ENCODE measurements at places on chromosomes 3 and 15.
A peak's percentile ranks its signal among the peaks of the same experiment; 100 is the strongest.

GRCh38 chr3:11996480-11996879 lies 7.7 kb upstream of the SYN2 start:
- DNase-seq: no peak

DNA sequence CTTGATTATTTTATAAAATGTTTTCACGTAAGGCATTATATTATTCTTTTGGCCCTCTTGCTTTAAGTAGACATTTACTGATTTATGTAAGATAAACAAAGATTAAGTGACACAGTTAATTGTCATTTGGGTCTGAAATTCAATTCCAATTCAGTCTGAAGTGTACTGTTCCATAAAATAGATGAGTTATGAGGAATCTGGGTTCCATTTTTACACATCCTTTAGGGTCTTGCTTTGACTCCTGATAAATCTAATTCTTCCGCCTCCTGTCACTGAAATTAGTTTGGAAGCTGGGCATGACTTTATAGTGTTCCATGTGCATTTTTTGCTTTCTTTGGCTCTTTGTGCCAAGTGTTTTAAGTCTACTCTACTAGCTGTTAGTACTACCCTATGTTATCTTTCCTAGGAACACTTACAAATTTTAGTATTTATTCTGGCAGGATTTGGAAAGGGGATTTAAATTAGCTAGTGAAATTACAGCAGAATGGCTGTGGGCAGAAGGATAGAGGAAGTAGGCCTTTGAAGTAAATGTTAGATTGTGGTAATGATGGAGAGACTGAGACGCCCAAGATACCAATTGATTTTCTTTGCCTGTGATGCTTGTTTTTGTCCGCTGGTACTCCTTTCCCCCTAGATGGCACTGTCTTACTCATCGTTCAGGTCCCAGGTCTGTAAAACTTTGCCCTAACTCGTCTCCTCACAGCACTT lies 14.3 kb downstream of the ARL8B start:
- peak; percentile 15 for DNase-seq

DNA sequence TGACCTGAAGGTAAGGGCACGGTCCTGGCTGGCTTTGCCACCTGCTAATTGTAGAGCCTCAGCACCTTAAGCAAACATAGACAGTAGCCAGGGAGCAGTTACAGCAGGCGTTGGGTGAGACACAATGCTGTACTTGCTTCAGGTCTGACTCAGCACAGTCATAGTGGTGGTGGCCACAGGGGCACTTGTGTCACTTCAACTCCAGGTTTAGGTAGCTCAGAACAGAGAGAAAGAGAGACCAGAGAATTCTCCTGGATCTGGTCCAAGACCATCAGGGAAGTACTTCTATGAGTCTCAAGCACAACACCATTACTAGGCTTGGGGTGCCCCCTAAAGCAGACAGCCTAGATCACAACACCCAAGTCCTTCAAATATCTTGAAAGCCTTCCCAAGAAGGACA lies 204.4 kb downstream of the OTOL1 start:
- DNase-seq: peak; percentile 11

DNA sequence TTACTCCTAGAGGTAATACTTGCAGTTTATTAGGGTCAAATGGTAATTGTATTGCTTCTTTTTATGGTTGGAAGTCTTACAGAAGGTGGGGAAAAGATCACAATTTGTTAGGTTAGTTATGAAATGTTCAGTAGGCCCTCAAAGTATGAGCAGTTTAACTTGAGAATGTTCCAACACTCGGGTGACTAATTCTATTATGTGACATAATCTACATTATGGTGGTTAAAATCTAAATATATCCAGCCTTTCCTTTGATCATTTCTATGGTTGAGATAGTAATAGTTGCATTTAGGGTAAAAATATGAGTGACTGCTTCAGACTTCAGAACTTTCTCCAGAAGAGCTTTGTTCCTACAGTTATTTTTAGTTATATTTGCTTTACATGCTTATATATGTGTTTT lies 19.6 kb upstream of the FBXO22 start:
- no peak for DNase-seq
